ENCODE measurements at places on chromosomes 11 and 22. TPM values are rescaled to one million over a fixed set of nuclear protein-coding genes. Genes with fewer than 3 reads are reported as not detected.

DNA sequence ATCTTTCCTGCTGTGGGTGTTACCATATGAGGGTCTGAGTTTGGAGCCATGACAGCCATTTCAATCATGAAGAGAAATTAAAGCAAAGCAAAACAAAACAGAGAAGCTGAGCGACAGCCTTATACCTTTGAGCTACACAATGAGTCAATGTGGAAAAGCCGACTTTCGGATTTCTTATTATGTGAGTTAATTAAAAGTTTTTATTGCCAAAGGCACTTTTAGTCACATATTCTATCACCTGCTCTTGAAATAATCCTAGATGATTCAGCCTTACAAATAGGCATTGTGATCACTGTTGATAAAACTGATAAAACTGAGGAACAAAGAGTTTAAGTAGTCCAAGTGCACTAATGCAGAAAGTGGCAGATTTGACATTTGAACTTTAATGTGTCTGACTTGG, 381.9 kb upstream of the TENM4 start:
- H3K27ac ChIP-seq = no peak overlapping the region
- no peaks in the 10 kb centered on the region for H3K27me3 ChIP-seq
- H3K4me1 ChIP-seq = no peaks in the 10 kb centered on the region
- DNase-seq = no peak

GRCh38 chr11:86013713-86014112, 55.2 kb downstream of the PICALM start:
- H3K36me3 ChIP-seq = peaks cover 4% of the 10 kb centered on the region
- H3K4me3 ChIP-seq = no peak overlapping the region
- no peaks in the 10 kb centered on the region for H3K4me1 ChIP-seq
- no peaks in the 10 kb centered on the region for H3K27me3 ChIP-seq
- no peak for DNase-seq
- no peak overlapping the region for H3K27ac ChIP-seq

DNA sequence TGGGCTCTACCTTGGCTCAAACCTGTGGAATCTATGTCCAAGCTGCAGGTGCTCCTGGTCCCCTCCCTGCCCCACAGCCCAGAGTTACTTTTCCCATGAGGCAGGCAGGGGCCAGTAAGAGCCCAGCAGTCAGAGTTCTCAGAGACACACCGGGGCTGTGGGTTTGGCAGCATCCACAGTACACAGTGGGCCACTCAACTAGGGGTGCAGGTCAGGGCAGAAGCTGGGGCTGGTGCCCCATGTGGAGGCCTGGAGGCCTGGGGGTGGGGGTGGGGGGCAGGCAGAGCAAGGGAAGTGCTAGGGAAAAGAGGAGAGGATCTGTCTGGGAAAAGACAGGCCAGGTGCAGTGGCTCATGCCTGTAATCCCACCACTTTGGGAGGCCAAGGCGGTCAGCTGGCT, 2.5 kb downstream of the UPK2 start:
- H3K4me1 ChIP-seq = no peaks in the 10 kb centered on the region
- H3K27ac ChIP-seq = no peak overlapping the region
- no peaks in the 10 kb centered on the region for H3K27me3 ChIP-seq
- DNase-seq = no peak
- no peak overlapping the region for H3K4me3 ChIP-seq

DNA sequence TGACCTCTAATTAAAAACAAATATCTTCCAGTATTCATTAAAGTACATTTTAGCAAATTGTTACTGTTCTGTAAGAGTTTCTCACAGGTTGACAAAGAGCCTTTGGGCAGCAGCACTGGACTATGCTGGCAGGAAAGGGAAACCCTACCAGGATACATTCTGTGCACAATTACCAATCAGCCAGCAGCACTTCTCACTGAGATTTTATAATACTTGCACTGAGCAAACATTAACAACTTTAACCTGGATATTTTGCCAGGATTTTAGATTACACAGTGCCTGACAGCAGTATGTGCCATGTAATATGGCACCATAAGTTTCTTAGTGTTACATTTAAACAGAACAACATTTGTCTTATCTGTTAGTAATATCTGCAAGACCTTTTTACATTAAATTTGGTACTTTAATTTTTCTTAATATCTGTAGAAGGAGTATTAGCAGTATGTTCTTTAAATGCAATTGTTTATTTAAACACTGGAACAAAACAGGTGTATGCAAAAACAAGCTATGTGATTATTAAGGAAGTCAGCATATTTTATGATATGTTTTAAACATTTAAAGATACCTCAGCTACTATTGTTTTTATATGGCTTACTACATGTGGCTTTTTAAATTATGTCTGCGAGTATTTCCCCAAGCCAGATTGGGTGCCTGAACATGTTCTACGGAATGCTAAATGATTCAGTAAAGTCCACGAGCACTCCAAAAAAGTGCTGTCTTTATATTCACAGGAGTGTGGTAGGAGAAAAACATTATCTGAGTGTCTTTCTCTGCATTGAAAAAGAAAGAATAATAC, 699.0 kb upstream of the LUZP2 start:
- no peaks in the 10 kb centered on the region for H3K27me3 ChIP-seq
- no peak overlapping the region for H3K4me3 ChIP-seq
- no peak overlapping the region for H3K27ac ChIP-seq

DNA sequence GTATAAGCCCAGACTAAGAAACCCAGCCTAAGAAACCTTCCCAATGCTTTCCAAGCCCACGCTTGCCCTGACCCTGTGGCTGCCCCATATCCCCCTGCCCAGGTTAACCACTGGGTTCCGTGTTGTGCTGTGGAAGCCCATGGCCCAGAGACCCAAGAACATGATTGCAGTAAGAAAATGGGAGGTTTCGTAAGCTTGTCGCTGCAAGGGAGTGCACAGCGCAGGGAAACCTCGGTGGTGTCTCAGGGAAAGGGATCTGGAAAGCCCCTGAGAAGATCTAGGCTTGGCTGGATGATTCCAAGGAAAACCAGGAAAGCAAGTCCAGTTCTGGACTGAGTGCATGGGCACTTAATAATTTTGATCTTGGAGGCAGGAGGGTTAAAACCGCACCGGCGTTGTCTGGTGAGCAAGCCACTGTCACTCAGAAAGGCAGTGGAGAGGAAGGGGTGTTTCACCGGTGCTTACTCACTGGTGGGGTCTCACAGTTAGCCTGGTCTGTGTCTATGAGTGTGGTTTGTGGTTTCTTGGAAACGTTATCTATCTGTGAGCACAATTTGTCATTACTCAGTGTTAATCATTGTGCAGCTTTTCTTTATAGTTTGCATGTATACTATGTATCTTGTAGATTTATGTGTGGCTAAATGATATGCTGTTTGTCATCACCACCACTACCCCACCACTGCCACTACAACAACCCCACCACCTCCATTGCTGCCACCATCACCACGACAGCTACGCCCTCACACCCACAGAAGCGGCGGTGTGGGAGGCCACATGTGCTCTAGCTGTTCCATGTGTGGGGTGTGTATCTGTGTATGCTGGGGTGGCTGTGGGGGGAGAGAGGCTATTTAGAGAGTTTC, 53.3 kb upstream of the PRDM11 start:
- DNase-seq = peak; percentile 15
- H3K4me3 ChIP-seq = no peak overlapping the region
- no peaks in the 10 kb centered on the region for H3K36me3 ChIP-seq
- no peaks in the 10 kb centered on the region for H3K27me3 ChIP-seq

DNA sequence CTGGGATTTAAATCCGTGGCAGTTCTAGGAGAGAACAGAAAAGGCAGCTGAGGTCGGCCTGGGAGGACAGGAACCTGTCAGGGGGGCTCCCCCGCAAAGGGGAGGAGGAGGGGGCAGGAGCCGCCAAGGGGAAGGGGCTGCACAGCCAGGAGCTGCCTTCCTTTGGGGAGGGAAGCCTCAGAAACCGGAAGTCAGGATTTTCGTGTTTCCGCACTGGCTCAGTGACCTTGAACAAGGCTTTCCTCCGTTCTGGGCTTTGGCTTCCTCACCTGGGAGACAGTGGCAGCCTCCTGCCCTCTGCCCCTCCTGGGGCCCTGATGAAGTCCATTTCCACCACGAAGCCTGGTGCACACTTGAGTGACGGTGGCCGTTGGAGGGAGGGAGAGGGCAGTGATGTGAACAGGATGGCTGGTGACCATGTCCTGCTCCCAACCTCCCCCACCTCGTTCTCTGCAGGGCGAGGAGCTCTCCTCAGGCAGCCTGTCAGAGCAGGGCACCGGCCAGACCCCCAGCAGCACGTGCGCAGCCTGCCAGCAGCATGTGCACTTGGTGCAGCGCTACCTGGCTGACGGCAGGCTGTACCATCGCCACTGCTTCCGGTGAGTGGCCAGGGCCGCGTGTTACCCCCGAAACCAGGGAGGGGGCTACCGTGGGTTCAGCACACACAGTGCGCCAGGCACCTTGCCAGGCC, 12.6 kb downstream of the MICALL1 start:
- H3K4me1 ChIP-seq = no peaks in the 10 kb centered on the region
- H3K36me3 ChIP-seq = peaks cover 14% of the 10 kb centered on the region
- no peak overlapping the region for H3K4me3 ChIP-seq
- peak overlapping the region; percentile 4 for H3K27ac ChIP-seq

SLC43A1 gene
- total RNA-seq = 12.0 TPM

CSF2RB gene
- total RNA-seq = 3.3 TPM

Data from breast epithelium (tissue), 4 donors.